ENCODE measurements at places on chromosomes 4 and X.

DNA sequence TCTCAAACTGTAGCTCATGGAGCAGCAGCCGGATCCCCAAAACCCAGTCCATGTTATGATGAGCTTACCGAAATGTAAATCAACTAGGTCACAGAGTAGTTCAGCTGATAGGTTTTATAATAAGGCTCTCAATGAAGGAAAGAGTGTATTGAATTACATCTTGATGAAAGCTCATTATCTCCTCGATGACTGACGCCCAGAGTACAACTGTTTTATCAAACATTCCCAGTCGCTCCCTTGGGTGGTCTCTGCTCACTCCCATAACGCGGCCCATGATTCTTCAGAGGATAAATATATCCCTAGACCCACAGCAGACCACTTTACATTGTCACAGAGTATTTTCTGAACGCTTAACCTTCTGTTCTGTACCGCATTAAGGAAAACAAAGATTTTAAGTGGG lies 452.3 kb upstream of the GALNT7 start:
- no peak for DNase-seq

GRCh38 chr4:107270614-107271013 lies 234.5 kb upstream of the DKK2 start:
- no peak for DNase-seq

DNA sequence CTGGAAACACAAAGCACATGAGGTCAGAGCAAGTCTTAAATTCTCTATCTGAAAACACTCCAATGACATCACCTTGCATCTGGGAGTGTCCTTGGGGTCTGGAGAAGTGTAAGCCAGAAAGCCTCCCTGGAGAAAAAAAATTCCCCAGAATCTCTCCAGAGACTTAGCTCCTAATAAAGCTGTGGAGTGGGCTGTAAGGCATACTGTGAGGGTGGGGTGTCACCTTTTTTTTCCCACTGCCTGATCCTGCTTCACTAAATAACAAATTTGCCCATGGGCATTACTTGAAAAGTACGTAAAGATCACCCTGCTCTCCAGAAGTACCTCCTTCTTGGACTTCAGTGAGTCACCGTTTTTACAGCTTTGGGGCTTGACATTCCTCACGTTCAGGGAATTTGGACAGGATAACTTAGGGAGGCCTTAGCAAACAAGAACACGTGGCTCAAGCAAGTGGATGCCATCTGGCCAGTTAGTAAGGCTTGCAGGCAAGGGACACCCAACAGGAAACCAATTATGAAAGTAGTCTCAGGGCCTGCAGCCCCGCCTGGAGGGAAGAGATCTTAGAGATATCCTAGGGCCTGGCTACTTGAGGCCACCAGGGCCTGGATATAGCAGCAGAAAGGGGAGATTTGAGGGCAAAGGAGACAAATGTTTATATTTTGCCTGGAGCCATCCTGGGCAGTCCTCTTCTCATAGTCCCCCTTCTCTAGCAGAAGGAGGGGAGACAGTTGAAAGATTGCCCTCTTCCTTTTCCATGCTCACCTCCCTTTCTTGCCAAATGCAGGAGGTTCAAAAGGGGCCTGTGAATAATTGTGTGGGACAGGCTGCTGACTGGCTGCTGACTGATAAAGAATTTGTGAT lies 60.1 kb upstream of the PLAC1 start:
- no peak for DNase-seq

GRCh38 chr4:43496602-43497001 lies 604.1 kb downstream of the GRXCR1 start:
- no peak for DNase-seq

DNA sequence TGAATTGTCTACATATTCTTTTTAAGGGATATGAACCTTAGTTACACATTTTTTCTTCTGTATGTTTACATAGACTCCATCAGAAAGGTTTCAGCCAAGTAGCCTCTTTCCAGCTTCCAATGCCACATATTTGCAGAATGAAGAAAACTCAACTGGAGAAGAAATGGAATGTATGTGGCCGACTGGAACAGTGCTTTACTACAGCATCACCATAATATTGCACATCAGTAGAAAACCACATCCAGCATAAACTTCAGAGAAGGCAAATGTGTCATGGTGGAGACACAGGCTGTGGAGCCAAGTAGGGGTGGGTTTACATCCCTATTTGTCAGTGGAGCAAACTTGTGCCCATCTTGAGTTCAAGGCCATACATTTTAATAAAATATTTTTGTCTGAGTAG lies 204.8 kb upstream of the LDB2 start:
- no peak for DNase-seq

- DNase-seq = peak; percentile 21
These were observed 36.5 kb upstream of the PPM1K start for GRCh38 chr4:88320780-88321373.

- peak; percentile 80 for DNase-seq
These were observed at the start of gene TCEAL8 for GRCh38 chrX:103254921-103255493. TSS of gene TCEAL8 (minus strand) at chrX:103255155. CDS start at chrX:103253979, 1,176 bp downstream.

GRCh38 chr4:52687696-52688095 lies 28.6 kb upstream of the USP46 start:
- DNase-seq = no peak

- no peak for DNase-seq
These were observed 125.4 kb upstream of the SPOCK3 start for GRCh38 chr4:167359711-167360110.

- DNase-seq = no peak
These were observed 103.3 kb upstream of the PCDH18 start for GRCh38 chr4:137635601-137636000.

GRCh38 chr4:120819805-120820437 lies 102.6 kb downstream of the PRDM5 start:
- no peak for DNase-seq

- DNase-seq = no peak
These were observed 620.0 kb downstream of the ANKRD50 start for GRCh38 chr4:124092541-124092984.

All from thymus (tissue), 14 donors.